ENCODE measurements at places on chromosomes 3 and 15.

- DNase-seq, result no peak
These were observed 4.3 kb downstream of the PEAK1 start for GRCh38 chr15:77415450-77416147.

DNA sequence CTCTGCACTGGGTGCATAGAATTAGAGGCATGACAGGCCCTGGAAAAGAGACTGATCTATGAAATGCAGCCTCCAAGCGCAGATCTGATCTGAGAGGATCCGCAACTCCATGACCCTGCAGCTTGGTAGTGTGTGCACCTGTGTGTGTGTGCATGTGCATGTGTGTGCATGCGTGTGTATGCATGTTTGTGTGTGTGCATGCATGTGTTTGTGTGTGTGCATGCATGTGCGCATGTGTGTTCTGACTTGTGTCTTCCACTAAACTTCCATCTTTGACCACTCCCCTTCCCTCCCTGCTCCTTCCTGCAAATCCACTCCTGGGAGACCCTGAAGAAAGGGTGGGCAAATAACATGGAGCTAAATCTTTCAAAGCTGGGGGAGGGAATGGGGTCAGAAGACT lies 256.9 kb downstream of the PLCL2 start:
- no peak for DNase-seq

GRCh38 chr15:99956022-99956775 lies 223.0 kb upstream of the LYSMD4 start:
- no peak for DNase-seq

GRCh38 chr15:96583671-96584070 lies 253.2 kb downstream of the NR2F2 start:
- DNase-seq, result no peak

- no peak for DNase-seq
These were observed 18.9 kb downstream of the IL1RAP start for GRCh38 chr3:190532731-190533203.

DNA sequence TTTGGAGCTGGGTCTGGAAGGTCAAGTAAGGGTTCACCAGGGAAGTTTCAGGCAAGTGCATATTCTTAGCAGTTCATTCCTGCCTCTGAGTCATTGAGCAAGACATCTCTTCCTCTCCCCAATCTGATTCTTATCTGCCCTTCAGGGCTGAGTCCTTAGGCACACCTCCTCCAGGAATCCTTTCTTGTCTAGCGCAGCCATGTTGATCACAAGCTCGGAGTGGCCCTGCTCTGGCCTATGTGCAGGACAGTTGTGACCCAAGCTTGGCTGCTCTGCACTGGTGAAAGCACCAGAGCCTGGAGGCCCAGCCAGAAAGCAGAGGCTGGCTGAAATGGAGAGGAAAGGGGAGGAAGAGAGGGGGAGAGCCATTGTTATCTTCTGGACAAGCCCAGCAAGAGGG lies 30.9 kb upstream of the MRPS22 start:
- DNase-seq, result no peak

- no peak for DNase-seq
These were observed 36.9 kb downstream of the TSPAN3 start for GRCh38 chr15:77033729-77034671.

GRCh38 chr15:64634576-64635498 lies 140.6 kb downstream of the RBPMS2 start:
- DNase-seq, result peak; percentile 43

GRCh38 chr15:99722406-99722805 lies 10.8 kb downstream of the LYSMD4 start:
- no peak for DNase-seq

GRCh38 chr3:176712191-176712590 lies 485.1 kb downstream of the TBL1XR1 start:
- DNase-seq, result no peak

DNA sequence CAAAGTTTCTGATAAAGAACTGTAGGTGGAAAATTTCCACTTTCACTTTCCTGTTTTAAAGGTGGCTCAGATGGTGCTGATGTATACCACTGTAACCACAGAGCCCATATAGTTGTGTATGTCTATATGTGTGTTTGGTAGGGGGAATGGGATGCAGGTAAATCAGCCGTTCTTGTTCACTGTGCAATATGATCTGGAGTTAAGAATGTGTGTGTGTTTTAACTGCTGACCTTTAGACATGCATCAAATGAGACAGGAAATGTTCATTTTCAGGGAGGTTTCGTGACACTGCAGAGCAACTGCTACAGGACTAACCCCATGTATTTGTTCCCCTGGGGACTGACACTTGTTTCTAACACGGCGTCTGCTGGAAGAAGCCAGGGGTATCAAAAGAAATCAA lies 180.5 kb downstream of the TAFA4 start:
- no peak for DNase-seq

- no peak for DNase-seq
These were observed 38.2 kb downstream of the VPS8 start for GRCh38 chr3:184850201-184850600.

DNA sequence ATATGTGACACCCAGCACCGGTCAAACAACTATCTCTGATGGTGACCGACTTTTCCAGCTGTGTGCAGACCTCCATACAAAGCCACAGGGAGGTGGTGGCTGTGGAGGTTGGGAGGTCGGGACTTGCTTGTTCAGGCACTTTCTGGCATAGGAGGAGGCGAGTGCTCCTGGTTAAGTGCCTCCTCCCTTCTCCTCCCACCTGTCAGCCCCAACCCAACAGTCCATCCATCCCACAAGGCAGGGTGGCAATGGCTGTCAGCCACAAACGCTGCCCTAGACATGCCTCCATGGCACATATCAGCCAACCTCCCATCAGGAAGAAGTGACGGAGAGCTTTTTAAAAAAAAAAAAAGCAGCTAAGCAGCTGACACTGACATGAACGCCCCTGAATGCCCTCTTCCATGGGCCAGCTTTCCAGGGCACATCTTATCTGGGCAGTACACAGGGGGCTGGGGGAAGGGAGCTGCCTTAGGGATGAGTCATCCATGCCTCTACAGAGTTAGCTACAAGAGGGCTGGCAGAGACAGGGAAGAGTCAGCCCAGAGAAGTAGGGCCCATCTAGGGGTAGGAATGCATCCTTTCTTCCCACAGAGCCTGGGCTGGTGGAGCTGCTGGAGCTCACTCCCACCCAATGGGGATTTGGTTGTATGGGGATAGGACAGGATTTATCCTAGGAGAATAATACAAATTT lies 41.2 kb downstream of the CCDC12 start:
- no peak for DNase-seq

DNA sequence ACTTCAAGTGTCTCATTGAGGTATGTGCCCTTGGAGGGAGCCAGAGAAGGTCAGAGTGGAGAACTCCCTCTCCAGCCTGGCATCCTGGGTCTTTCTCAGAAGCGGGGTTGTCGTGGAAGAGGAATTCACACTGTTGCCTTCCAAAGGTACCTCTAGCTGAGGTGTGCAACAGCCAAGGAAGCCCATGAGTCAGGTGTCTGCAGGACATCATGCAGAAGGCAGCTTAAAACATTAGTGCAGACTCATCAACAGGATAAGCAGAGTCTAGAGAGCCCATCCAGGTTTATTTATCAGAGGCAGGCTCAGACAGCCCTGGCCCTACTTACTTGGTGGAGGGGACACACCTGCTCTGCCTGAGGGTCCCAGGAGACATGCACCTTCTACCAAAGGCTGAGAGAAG lies 95.6 kb upstream of the TPM1 start:
- DNase-seq, result no peak

- DNase-seq, result no peak
These were observed 38.9 kb upstream of the KIF23 start for GRCh38 chr15:69375151-69375790.

DNA sequence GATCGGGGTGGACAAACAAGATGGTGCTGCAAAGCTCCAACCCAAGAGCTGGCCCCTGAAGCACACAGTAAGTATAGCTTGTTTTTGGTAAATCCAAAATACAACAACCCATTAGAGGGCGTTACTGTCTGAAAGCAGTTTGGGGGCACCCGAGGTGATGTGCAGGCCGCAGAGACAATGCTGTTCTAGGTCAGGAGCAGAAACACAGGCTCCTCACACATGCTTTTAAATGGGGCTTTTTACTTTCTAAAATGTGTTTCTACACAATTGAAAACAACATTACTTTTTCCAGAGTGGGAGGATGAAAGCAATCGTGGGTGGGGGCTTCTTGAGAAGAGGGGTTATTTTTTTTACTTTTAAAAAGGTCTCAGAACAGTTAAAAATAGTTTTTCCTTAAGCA lies 1029.3 kb upstream of the CFAP20DC start:
- no peak for DNase-seq

DNA sequence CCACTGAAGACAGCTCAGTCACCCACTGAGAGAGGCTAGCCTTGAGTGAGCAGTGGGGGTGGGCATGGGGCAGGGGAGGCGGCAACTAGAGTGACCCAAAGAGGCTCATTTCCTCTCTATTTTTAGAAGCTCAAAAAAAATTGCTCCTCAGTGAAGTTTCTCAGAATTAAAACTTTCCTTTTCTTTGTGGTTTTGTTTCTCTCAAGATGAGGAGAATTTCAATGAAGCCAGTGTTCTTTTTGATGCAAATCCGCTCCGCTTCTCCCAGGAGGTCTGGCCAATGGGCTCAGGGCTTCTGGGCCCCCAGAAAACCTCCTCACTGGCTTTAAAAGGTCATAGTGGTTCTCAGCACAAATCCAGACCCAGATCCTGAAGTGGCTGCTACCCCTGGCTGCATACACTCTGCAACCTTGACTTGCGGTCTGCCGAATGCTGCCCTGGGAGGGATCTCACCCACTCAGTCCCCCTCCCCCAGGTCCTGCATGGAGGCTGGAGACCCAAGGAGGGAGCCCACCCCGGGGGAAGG lies at the start of gene ACSBG1:
Gene ACSBG1, minus strand, starts transcription at position 51 of the 526 bp plus-strand sequence. CDS start 64 bp downstream, outside the sequence.
- DNase-seq, result no peak

- no peak for DNase-seq
These were observed 740 bp upstream of the ZBTB47 start for GRCh38 chr3:42652611-42653302.

DNA sequence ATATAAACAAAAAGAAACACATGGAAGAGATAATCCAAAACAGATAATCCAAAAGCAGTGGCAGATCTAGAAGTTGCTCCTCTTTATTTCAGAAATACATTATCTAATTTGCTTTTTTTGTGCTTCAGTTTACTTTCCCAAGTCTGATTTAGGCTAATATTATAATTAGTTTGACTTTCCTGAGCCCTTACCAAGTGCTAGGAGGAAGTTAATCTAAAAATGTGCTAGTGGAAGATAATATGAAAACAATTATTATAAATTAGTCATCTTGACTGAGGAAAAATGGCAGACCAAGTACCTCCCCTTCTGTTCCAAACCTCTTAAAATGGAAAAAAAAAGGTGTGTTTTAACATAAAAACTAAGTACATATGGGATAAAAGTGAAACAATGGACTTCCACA lies 17.5 kb downstream of the SLC9A9 start:
- DNase-seq, result no peak

- no peak for DNase-seq
These were observed 90.3 kb upstream of the C3orf80 start for GRCh38 chr3:160134964-160135363.

GRCh38 chr3:165994293-165994692 lies 157.1 kb upstream of the BCHE start:
- DNase-seq, result no peak

DNA sequence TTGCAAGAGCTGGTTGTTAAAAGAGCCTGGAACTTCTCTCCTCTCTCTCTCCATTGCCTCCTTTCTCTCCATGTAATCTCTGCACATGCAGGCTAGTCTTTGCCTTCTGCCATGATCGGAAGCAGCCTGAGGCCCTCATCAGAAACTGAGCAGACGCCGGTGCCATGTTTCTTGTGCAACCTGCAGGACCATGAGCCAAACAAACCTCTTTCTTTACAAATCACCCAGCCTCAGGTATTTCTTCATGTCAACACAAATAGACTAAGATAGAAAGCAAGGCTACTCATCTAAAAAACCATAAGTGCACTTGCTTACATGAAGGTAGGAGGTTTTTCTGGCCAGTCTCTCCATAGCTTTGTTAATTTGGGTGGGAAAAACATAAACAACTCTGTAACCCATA lies 8.7 kb downstream of the PDZRN3 start:
- DNase-seq, result no peak

- DNase-seq, result no peak
These were observed 235.0 kb downstream of the OCA2 start for GRCh38 chr15:27864086-27864485.

Data from NCI-H1436 (cell line).